ENCODE measurements at places on chromosomes 1 and 21.
A peak's percentile ranks its signal among the peaks of the same experiment; 100 is the strongest.

DNA sequence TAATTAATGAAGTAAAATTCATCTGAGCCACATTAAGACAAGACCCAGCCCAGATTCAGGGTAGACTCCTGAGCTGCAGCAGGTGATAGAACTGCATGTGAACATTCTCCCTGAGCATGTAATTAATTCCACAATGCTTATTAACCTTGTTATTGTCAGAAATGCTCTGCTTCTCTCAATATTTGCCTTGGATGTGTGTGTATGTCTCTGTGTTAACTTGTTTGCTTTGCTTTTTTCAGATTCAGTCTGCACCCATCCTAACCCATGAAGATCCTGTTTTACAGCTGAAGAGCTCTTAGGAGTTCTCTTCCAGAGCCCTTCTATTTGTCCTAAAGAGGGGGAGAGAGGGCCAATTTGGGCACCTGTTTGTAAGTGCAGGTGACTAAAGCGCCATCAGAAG, 143.2 kb upstream of the BMP8A start:
- DNase-seq = no peak

- no peak for DNase-seq
These were observed 6.2 kb upstream of the TRIM45 start for GRCh38 chr1:117127795-117128194.

GRCh38 chr1:156746728-156747631, 4.5 kb downstream of the HDGF start:
- DNase-seq = peak; percentile 64

- DNase-seq = no peak
These were observed 1.5 kb downstream of the UBE2G2 start for GRCh38 chr21:44800103-44800502.

DNA sequence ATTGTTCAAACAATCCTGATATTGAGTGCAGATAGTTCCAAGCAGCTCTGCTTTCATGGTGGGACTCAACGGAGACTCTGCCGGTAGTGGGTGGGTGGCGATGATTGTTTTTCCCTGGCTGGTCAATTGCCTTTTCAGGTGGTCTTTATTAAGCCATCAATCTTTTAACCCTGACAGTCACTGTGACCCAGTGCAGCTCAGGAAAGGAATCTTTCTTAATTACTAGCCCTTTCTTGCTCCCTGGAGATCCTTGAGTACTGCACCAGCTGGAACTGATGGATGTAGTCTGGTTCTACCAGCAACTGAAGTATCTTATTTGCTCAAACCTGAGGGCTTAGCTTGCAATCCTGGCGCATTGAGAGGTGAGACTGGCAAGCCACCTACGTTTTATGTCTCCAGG, 196.4 kb downstream of the PLPP3 start:
- no peak for DNase-seq

- DNase-seq = no peak
These were observed 20.3 kb upstream of the ADGRB2 start for GRCh38 chr1:31784356-31785019.

- no peak for DNase-seq
These were observed 351.0 kb downstream of the PDE4B start for GRCh38 chr1:66143651-66144050.

GRCh38 chr1:115694805-115695204, 53.0 kb downstream of the VANGL1 start:
- no peak for DNase-seq

- no peak for DNase-seq
These were observed 1.5 kb downstream of the GRIK3 start for GRCh38 chr1:37032660-37033354.

- DNase-seq = no peak
These were observed 1.4 kb downstream of the NIT1 start for GRCh38 chr1:161119092-161119903.

DNA sequence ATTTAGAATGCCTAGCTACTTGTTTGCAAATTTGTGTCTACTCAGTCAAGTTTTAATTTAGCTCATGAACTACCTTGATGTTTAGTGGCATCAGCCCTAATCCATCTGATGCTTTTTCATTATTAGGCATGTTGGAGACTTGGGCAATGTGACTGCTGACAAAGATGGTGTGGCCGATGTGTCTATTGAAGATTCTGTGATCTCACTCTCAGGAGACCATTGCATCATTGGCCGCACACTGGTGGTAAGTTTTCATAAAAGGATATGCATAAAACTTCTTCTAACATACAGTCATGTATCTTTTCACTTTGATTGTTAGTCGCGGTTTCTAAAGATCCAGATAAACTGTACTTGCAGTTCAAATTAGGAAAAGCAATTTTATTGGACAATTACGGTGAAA, 7.6 kb downstream of the SOD1 start:
- no peak for DNase-seq

DNA sequence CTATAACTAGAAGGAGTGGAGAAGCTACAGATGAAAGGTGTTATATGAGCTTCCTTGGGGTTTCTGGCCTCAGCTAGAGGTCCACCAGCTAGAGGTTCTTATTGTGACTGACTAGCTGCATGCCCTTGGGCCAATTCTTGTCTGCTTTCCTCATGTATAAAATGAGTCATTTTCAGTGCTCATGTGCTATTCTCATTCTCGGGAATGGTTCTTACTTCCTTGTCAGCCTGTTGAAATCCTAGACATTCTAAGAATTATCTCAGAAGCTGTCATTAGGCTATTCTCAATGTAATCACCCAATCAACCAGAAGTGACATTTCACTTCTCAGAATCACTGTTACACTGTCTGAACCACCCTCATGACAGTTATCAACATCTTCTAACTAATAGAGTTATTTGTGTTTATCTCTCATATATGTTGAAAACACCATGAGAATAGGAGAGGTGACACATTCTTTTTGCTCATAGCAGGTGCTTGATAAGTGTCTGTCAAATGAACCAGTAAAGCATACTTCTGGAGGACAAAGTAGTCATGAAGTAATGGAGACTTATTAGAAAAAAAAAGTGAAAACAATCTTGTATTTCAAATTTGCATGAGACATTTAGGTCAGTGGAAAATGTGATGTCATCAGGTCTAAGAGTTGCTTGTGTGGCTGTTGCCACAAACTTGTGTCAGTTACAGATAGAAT, 122.8 kb upstream of the IVNS1ABP start:
- DNase-seq = peak; percentile 83

- no peak for DNase-seq
These were observed at the start of gene LYST for GRCh38 chr1:235866205-235866912. Gene LYST, minus strand, starts transcription at chr1:235866906. Its CDS starts 36,489 bp downstream, at chr1:235830417.

DNA sequence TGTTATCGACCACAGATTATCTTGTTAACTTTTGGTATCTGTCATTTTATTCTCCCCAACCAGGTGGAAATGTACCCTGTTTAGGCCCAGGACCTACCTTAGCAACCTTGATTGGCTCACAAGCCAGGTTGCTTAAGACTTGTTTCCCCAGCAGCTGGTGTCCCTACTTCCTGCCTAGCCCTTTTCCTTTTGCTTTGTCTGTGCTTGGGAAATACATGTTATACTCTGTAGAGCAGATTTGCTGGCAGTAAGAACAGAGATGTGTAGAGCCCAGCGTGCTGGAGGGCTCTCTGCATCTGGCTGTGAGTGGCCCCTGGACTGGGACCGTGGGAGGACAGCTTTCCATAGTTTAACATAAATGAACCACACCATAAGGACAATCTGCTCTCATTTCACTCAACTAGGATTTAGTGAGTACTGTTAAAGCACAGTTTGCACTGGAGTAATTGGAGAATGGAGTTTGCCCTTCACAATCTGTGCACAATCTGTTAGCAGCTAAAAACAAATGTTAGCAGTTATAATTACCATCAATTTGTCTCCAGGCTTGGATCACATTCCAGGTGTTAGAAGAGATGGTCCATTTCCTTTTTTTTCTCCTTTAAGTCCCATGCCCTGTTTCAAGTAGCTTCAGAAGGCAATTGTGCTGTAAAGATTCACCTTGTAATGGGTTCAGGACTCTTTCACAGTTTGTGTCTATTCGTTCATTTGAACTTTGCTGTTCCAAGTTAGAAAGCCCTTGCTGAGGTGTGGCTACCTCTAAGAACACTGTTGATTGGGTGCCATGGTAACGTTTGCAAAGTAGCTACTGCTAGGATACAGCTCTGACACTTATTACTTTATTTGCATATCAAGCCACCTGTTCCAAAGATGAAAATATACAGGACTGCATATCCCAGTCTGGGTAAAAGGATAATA, at the start of gene APOBEC4:
Gene APOBEC4 (minus strand): TSS at position 770 of the 915 bp plus-strand sequence. CDS start 4,535 bp downstream, outside the sequence.
- DNase-seq = no peak

GRCh38 chr1:204410688-204411450, 748 bp downstream of the PPP1R15B start:
- DNase-seq = no peak

DNA sequence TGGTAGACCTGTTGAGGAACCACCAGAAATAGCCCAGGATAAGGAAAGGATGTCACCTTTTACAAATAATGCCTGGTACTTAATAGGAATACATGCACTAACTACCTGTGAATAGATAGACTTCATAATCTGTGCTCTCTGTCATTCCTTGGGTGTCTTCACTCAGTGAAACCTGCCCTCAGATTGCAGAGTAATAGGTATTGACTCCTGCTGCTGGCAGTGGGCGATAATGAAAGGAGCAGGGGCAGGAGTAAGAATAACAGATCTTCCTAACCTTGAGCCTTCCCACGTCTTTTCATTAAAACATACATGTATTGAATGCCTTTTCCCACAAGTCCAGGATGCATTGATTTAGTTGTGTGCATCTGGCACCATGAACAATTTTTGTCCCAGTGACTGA, 16.4 kb downstream of the FABP3 start:
- no peak for DNase-seq

DNA sequence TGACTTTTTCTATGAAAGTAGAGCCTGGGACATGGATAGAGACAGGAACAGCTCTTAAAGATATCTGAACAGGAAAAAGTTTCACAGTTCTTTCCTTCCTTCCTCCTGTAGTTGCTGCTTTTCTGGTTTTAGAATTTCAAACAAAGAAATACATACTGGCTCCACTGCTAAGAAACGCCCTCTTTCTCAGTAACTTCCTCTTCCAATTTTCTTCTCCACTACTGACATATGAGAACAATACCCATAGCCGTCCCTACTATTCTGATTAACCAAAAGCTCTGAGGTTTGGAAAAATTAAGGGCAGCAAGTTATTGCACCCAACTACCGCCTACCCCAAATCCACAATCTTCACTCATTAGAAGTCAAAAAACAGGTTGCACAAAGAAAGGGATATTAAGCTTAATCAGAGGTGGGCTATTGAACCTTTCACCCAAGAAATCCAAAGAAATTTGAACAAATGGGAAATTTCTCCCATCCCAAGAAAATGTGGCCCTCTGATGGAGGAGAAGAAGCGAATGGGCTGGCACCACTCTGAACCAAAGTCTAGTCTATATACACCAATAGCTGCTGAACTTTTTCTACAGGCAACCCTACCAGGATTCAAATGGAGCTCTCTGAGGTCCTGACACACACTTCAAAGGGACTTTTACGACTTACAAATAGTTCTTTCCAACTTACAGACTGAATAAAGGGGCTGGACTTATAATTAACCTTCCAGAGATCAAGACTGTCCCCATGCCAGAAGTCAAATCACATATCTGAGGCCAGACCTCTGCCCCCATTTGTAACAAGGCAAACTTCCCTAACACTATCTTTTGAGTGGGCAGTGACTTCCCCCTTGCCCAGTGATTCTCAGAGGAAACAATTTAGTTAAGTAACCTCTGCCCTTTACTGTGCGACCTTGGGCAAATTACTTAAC, 1.7 kb downstream of the WASF2 start:
- no peak for DNase-seq

- DNase-seq = no peak
These were observed 18.4 kb upstream of the CDCA8 start for GRCh38 chr1:37673920-37674319.

- DNase-seq = no peak
These were observed 12.8 kb downstream of the RNF2 start for GRCh38 chr1:185058110-185058509.

DNA sequence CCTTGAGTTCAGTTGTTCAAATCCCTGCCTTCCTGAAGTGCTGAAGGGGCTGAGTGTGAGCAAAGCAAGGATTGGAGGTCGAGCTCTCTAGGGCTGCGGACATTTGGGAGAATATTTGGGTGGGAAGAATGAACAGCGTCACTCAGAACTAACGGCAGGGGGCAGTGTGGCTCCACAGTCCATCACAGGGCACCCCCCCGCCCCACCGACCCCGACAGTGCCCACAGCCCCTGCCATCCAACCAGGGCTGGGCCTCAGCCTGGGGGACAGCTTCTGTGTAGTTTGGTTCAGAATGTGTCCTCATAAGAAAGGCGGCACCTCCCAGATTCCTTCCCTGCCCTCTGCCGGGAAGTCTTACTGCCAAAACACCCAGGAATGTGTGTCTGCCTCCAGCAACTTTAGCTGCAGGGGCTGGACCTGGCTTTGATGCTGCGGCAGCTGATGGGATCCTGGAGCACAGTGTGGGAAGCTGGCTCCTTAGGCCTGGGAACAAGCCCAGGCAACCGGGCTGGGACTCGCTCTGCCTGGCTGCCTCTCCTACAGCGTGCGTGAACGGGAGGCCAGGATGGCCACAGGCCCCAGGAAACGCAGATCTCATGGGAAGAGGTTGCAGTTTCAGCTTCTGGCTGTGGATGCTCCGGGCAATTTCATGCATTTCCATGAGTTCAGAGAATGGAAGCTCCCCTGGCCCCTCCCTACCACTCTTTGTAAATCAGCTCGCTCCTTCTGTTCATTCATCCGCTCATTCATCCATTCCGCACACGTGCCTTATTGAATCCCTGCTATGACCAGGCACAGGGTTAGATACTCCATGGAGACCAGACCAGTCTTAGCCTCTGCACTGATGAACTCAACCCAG, 104.9 kb upstream of the TMPRSS2 start:
- peak; percentile 97 for DNase-seq

GRCh38 chr1:16913833-16914662, 7.7 kb upstream of the CROCC start:
- peak; percentile 73 for DNase-seq

DNA sequence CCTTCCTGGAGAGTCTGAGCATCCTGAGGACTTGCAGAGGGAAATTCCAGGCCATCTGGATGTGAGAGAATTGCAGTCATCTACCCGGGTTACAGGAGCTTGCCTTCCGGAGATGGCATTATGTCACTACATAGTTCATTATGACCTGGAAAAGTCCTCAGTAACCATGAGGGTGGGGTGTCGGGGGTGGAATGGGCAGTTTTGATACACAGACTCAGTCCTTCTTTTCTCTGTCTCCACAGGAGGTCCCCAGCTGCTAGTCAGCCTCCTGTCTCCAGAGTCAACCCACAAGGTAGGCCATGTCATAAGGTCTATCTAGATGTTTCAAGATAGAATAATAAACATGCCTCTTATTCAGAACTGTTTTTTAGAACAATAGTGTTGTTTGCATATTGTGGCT, 268.2 kb upstream of the SGIP1 start:
- DNase-seq = no peak

DNA sequence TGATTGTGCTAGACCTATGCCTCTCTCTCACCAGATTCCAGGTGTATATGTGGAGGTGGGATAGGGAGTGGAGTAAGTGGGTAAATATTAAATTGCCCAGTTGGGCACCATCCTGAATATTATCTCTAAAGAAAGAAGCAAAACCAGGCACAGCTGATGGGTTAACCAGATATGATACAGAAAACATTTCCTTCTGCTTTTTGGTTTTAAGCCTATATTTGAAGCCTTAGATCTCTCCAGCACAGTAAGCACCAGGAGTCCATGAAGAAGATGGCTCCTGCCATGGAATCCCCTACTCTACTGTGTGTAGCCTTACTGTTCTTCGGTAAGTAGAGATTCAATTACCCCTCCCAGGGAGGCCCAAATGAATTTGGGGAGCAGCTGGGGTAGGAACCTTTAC, at the start of gene FCER1A:
Gene FCER1A (plus strand): TSS at position 242 of the 400 bp plus-strand sequence. CDS start 29 bp downstream, at position 271.
- no peak for DNase-seq

Data from BJ (cell line).